HFFc6 (cell line): ENCODE measurements at places on chromosomes 12 and 14. TPM values are rescaled to one million over a fixed set of nuclear protein-coding genes. Genes with fewer than 3 reads are reported as not detected.

DNA sequence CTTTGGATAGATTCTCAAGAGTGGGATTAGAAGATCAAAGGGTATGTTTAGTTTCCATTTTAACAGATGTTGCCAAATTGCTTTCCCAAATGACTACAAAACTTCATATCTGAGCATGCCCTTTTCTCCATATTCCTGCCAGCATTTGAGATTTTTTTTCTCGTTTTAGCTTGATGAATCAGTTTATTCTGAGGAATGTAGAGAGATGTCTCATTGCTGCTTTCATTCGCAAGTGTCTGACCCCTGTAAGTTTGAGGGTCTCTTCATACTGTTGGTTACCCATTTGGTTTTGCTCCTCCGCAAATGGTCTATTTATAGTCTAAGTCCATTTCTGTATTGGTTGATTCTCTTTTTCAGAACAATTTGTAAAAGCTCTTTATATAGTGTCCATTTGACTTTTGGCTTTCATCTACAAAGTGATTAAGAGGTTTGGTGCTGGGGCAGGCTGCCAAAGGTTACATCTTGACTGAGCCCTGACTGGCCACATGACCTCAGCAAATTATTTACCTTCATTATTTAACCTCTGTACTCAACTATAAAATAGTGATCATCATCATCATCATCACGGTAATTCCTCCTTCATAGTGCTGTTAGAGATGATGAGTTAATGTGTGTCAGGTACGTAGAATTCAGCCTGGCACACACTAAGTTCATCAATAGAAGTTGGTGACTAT is 33.6 kb downstream of the HCAR2 start:
- H3K4me1 ChIP-seq, result peaks cover 19% of the 10 kb centered on the region
- no peaks in the 10 kb centered on the region; the same call in 1 of the 2 replicates for H3K27me3 ChIP-seq
- H3K36me3 ChIP-seq, result peaks cover 5% of the 10 kb centered on the region; the same call in 1 of the 2 replicates
- H3K4me3 ChIP-seq, result peak overlapping the region; percentile 56
- peak; percentile 59 for DNase-seq

DNA sequence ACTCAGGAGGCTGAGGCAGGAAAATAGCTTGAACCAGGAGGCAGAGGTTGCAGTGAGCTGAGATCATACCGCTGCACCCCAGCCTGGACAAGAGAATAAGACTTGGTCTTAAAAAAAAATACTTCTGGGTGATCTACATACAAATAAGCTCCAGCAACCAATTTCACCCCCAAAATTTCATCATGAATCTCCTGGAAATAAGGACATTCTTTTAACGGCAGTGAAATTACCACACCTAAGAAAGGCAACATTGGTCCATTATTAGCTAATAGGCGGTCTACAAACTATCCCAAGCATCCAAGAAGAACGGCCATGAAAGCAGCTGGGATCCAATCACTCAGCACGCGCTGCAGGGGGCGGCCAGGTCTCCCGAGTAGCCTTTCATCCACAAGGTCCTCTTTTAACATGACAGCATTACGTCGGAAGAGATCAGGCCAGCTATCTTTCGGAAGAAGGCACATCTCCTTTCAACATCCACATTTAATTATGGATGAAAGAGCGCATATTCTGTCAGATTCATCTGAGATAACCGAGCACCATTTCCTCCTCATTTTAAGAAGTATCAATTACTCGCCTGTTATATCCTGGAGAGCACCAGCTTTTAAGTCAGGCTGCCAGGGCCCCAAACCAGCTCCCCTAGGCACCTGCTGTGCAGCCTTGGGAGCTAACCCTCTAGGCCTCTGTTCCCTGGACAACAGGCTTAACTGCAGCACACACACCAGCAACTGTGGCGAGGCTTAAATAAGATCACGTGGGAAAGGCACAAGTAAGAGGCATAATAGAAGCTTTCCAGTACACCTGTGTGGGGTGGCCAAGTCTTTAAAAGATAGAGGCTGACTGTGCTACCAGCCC is 4.2 kb downstream of the SLC15A4 start:
- peaks cover 2% of the 10 kb centered on the region; the same call in 1 of the 2 replicates for H3K27me3 ChIP-seq
- H3K36me3 ChIP-seq, result peaks cover 14% of the 10 kb centered on the region
- H3K4me3 ChIP-seq, result no peak overlapping the region
- no peak for DNase-seq

The SERPINA10 gene
- not detected in 3 replicates for total RNA-seq

The TMBIM6 gene
- 467 to 491 TPM (median 485 TPM) in 3 replicates for total RNA-seq

DNA sequence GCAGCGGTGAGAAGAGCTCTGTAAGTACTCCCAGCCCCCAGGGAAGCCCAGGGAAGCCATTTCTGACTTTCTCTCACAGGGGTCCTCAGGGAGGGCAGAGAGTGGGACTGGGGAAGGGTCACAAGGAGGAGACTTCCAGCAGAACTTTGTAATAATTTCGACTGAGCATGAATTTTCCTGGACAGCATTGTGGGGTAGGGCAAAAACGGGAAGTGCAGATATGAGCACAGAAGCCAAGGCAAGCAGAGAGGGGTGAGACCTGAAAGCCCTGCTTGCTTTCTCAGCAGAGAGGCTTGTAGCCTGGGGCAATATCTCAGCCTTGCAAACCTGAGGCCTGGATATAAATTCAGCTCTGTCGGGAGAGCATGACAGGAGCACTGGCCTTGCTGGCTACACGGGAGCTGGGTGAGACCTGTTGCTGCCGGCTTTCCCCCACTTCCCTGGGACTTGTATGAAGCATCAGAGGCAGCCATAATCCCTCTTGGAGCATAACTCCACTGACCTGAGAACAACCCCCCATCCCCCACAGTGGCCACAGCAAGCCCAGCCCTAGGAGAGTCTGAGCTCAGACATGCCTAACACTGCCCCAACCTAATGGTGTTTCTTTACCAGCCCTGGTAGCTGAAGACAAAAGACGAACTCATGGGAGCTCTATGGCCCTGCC is 9.8 kb upstream of the IQSEC3 start:
- H3K27ac ChIP-seq, result no peak overlapping the region
- no peak overlapping the region for H3K4me3 ChIP-seq
- no peaks in the 10 kb centered on the region for H3K36me3 ChIP-seq
- H3K4me1 ChIP-seq, result no peaks in the 10 kb centered on the region
- DNase-seq, result no peak

DNA sequence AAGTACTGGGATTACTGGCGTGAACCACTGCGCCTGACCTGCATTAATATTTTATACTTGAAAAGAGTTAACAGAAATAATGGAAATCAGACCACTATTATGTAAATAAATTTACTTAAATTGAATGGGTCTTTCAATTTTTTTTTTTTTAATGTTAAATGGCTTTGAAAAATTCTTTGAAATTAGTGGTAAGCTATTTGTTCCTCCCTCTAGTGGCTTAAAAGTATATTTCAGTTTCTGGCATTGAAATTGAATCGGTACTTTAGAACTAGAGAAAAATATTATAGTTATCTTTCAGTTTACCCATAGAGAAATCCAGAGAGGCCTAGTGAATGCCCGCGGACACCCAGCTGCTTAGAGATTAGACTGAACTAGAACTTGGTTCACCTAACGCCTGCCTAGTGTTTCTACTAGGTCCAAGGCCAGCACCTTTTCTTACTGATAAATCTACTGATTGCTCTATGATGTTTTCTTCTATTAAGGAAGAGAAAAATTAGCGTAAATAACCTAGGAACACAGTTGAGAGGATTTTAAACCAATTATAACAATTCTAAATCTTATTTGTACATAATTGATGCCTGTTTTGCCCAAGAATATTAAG is 106.5 kb downstream of the EML1 start:
- H3K4me1 ChIP-seq, result no peaks in the 10 kb centered on the region
- H3K27ac ChIP-seq, result no peak overlapping the region
- peaks cover 2% of the 10 kb centered on the region; the same call in 1 of the 2 replicates for H3K27me3 ChIP-seq
- H3K4me3 ChIP-seq, result no peak overlapping the region

DNA sequence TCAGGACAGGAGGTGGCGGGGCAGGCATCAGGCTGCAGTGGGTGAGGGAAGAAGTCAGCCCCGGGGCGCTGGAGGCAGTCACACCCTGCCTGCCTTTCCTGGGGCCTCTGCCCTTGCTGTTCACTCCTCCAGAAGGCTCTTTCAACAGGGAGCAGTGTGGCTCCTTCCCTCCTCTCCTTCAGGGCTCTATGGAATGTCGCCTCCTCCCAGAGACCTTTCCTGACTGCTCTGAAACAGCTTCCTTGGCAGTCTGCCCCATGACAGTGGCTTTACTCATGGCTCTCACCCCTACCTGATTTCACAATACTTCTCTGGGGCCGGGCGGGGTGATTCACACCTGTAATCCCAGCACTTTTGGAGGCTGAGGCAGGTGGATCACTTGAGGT is 7.1 kb downstream of the RHOF start:
- no peaks in the 10 kb centered on the region for H3K36me3 ChIP-seq
- H3K27ac ChIP-seq, result peak overlapping the region; percentile 54
- DNase-seq, result peak; percentile 97
- H3K4me1 ChIP-seq, result peaks cover 45% of the 10 kb centered on the region
- peaks cover 10% of the 10 kb centered on the region for H3K27me3 ChIP-seq

DNA sequence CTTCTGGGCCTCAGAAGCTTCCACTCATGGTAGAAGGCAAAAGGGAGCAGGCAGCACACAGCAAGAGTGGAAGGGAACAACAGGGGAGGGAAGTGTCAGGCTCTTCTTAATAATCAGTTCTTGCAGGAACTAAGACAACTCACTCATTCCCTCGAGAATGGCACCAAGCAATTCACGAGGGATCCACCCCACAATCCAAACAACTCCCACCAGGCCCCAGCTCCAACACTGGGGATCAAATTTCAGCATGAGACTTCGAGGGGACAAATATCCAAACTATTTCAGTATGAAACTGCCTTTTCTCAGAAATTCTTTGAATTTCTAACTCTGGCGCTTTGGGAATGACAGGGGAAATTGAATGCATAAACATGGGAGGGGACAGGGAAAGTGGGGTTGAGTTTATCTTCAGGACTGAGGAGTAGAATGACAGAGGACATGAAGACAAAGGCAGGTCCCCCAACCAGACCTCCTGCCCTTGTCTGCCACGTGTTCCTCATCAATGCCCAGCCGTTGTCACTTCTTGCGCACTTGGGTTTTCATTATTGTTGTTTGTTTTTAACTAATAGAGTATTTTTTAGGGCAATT is 24.6 kb upstream of the APOF start:
- peaks cover 2% of the 10 kb centered on the region for H3K27me3 ChIP-seq
- peak overlapping the region; percentile 49 for H3K27ac ChIP-seq
- no peaks in the 10 kb centered on the region for H3K36me3 ChIP-seq
- peak; percentile 11 for DNase-seq

GRCh38 chr14:65961004-65961403 is 525.2 kb upstream of the CCDC196 start:
- peaks cover 10% of the 10 kb centered on the region; the same call in 1 of the 2 replicates for H3K27me3 ChIP-seq
- H3K27ac ChIP-seq, result no peak overlapping the region
- peak; percentile 6 for DNase-seq

The CLEC4E gene
- total RNA-seq, result not detected in 3 replicates
